ENCODE measurements at places on chromosomes 7 and 10. TPM values are rescaled to one million over a fixed set of nuclear protein-coding genes. Genes with fewer than 3 reads are reported as not detected.

DDC gene
- not detected for total RNA-seq

DNA sequence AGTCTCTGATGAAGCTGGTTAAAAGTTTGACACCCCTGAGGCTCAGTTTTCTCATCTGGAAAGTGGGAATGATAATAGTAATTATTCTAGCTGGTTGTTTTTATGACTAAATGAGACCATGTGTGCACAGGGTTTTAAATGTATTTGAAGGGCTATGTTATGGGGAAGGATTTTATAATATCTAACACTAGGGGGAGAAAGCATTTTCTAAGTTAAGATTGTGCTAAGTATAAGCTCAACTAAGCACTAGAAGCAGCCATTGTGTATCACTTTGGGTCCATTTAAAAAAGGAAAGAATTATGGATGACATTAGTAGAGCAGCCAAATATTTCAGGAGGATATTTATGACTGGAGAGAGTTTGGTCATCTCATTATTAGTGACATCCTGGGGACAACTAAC lies 49.5 kb upstream of the CREB5 start:
- no peak overlapping the region for H3K4me3 ChIP-seq
- no peak overlapping the region for H3K27ac ChIP-seq
- H3K36me3 ChIP-seq = no peaks in the 10 kb centered on the region
- no peak for DNase-seq
- peaks cover 9% of the 10 kb centered on the region for H3K4me1 ChIP-seq

SEPTIN7 gene
- total RNA-seq = 181 TPM

NODAL gene
- not detected for total RNA-seq

GRCh38 chr10:29295813-29296212 lies 6.9 kb downstream of the LYZL1 start:
- H3K27me3 ChIP-seq = no peaks in the 10 kb centered on the region
- H3K4me3 ChIP-seq = no peak overlapping the region
- no peak overlapping the region for H3K27ac ChIP-seq
- H3K4me1 ChIP-seq = no peaks in the 10 kb centered on the region

DNA sequence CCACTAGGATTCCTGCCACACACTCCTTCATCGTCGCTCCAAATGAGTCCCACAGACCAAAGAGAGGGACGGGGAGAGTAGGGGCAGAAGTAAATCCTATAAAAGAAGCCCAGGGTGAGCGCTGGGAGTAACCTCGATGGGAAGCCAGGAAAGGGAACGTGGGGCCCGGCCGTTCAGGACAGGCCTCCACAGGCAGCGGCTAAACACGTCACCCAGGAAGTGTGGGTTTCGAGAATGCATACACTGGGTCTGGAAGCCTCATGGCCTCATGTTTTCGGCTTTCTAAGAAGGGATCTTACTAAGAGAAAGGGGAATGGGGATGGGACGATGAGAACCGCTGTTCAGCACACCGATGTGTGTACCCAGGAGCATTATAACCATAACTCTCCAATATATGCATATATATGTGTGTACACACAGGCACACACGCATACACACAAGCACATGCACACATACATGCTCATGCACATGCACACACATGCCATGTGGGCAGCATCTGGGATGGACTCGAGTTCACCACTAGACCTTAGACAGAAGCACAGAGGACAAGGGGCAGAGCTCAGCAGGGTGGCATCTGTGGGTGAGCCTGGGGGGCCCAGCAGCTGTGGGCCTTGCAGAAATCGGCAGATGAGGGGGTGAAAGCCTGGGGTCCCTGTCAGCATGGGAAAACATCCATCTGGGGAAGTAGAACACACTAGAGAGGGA lies 14.8 kb upstream of the CNPY1 start:
- no peaks in the 10 kb centered on the region for H3K4me1 ChIP-seq
- no peak for DNase-seq
- H3K27me3 ChIP-seq = no peaks in the 10 kb centered on the region

ERLIN1 gene
- 39.0 TPM for total RNA-seq

DNA sequence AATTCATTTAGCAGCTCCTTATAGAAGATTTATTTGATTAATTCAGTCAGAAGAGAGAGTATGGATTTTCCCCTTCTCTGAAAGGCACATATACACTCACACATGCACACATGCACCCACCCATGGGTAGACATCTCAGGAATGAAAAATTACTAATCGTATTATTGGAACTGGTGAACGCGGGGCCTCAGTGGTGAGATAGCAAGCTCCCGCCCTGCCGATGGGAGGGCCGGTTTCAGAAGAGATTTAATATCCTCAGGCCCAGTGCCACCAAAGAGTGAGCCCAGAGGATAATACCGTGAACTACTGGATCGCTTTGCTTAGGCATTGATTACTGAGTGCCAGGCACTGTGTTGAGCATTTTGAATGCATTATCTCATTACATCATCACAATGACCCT lies 38.0 kb upstream of the EMX2 start:
- DNase-seq = no peak
- H3K27ac ChIP-seq = no peak overlapping the region
- no peaks in the 10 kb centered on the region for H3K27me3 ChIP-seq
- H3K36me3 ChIP-seq = no peaks in the 10 kb centered on the region
- H3K4me1 ChIP-seq = no peaks in the 10 kb centered on the region

DNA sequence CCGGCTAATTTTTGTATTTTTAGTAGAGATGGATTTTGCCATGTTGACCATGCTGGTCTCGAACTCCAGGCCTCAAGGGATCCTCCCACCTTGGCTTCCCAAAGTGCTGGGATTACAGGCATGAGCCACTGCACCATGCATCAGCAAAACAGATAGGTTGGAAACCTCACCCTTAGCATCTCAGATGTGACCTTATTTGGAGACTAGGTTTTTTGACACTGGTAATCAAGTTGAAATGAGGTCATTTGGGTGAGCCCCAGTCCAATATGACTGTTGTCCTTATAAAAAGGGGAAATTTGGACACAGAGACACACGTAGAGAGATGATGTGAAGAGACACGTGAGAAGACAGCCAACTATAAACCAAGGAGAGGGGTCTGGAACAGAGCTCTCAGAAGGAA lies 42.5 kb upstream of the TPST1 start:
- no peaks in the 10 kb centered on the region for H3K36me3 ChIP-seq
- H3K27me3 ChIP-seq = no peaks in the 10 kb centered on the region
- DNase-seq = no peak
- no peak overlapping the region for H3K4me3 ChIP-seq
- no peak overlapping the region for H3K27ac ChIP-seq
- H3K4me1 ChIP-seq = no peaks in the 10 kb centered on the region

DNA sequence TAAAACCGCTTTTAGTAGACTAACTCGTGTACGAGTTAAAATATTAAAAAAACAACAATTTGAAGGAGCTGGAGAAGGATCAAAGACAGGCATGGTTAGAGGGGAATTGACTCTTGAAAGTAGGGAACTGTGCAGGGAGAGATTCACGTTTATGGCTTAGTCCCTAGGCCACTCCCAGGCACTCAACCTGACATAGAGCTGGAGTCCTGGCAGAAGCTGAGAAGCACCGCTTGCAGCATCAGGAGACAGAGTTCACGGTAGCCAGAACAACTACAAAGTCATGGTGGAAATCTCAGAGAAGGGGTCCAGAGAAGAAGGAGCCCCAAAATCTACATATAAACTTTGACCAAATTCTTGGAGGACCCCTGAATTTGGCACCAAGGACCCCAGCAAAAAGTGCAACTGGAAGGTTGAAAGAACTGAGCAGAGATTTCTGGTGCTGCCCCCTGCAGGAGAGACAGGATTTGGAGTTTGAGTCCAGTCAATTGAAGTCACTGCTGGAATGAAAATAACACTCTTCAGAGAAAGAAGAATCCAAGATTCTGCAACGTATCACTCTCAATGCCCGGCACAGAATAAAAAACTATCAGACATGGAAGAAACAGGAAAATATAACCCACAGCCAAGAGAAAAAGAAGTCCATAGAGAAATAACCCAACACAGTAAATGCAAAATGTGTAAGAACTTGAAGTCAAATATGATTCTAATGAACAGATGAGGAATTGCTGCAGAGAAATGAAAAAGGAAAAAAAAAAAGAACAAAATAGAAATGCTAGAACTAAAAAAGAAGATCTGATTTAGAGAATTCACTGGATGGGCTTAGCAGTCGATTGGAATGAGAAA lies 493.3 kb upstream of the PODXL start:
- no peak overlapping the region for H3K4me3 ChIP-seq
- H3K27me3 ChIP-seq = peaks cover 2% of the 10 kb centered on the region
- no peak overlapping the region for H3K27ac ChIP-seq
- no peaks in the 10 kb centered on the region for H3K4me1 ChIP-seq

TFPI2 gene
- total RNA-seq = 14.4 TPM

DNA sequence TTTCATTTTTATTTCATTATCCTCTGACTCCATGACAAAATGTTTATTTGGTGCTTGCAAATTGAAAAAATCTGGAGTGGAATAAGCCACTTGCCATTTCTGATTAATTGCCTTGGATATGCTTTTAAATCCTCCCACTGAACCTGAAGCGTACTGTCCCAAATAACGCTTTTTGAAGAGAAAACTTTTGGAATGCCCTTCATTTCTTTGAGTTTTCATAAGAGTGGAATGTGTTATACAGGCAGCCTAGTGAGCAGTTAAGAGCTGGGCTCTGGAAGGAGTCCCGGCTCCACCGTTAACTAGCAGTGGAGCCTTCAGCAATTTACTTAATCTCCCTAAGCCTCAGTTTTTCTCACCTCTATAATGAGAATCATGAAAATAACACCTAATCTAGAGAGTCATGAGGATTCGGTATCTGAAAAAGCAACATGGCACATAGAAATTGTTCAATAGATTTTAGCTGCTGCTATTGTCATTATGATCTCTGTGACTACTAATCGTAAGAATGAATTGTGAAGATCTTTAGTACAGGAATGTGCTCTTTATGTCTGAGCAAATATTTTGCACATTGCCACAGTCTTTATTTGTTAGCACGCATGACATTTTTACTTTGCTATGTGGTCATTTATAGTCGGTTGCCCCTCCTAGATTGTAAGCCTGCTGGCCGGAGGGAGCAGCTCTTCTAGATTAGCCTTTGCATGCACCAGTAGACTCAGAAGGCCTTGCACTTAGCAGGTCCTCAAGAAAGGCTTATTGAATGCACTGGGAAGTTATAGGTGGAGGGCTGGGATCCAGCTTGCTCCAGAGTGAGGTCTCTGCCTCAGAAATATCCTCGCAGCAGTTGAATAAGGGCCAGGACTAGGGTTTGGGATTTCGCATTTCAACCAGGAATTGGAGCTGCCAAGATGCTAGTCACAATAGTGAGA lies 59.4 kb downstream of the PLCE1 start:
- no peak overlapping the region for H3K27ac ChIP-seq
- no peaks in the 10 kb centered on the region for H3K36me3 ChIP-seq
- DNase-seq = peak; percentile 48
- H3K4me3 ChIP-seq = no peak overlapping the region

RSPH10B gene
- total RNA-seq = 0.66 TPM

ELN gene
- total RNA-seq = 2.1 TPM

GRCh38 chr7:155448632-155449007 lies 9.3 kb upstream of the EN2 start:
- H3K27me3 ChIP-seq = peaks cover 52% of the 10 kb centered on the region
- DNase-seq = no peak
- no peak overlapping the region for H3K4me3 ChIP-seq
- no peak overlapping the region for H3K27ac ChIP-seq

- no peaks in the 10 kb centered on the region for H3K27me3 ChIP-seq
- H3K4me1 ChIP-seq = no peaks in the 10 kb centered on the region
- H3K27ac ChIP-seq = no peak overlapping the region
- no peak overlapping the region for H3K4me3 ChIP-seq
- DNase-seq = no peak
Observed at GRCh38 chr10:131032329-131033165, 279.0 kb downstream of the TCERG1L start.

DNA sequence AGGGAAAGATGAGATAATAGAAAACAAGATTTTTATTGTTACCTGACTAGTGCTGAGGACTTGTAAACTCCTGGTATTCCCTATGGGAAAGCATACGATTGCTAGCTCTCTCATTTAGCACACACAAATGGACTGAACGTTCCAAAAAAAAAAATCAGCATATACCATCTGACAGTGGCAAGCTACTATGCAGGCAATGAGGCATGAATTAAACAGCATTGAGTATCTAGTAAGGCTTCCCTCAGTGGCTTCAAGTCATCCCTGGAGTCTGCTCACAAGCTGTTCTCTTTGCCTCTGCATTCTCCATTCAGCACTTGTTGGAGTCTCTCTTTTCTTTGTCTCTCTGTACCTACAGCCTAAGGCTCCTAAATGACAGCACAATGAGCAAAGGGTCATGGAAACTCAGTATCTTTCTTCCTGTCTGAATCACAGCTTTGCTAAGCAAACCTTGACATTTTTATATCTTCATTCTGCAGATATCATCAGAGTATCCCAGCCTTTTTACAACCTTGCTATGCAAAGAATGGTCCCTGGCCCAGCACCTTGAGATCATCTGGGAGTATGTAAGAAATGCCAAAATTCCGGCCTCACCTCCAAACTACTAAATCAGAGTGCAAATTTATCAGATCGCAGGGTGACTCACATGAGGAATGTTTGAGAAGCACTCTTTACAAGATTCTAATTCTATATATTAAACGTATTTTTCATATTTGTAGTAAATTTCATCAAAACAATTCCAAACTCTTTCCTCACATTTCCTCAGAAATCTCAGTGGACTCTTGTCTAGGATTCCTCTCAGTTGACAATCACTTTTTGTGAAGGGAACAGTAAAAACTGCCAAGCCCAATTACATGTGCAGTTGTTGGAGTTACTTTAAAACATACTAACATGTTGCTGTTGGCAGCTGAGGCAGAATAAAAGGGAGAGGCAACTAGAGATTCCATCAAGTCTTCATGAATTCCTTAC lies 10.8 kb upstream of the LIPA start:
- DNase-seq = peak; percentile 74
- H3K27me3 ChIP-seq = no peaks in the 10 kb centered on the region
- no peak overlapping the region for H3K4me3 ChIP-seq

- no peaks in the 10 kb centered on the region for H3K27me3 ChIP-seq
- H3K27ac ChIP-seq = no peak overlapping the region
- no peak overlapping the region for H3K4me3 ChIP-seq
Observed at GRCh38 chr10:28179006-28179742, 123.7 kb downstream of the MPP7 start.

DNA sequence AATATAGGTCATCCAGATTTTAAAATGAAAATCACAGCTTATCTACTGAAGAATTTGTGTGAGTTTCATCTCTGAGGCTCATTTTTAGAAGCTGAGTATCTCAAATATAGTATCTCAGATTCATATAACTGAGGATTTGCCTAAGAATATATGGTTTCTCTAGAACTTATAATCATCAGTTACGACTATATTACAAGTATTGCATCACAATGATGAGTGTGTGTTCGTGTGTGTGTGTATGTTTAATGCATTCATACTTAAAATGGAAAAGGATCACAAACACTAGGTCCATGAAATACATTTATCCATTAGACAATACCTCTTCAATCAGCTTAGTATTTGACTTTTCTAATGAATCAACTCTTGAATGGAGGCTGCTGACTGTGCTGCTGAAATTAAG lies 21.3 kb downstream of the RUFY2 start:
- H3K27ac ChIP-seq = no peak overlapping the region
- H3K4me3 ChIP-seq = no peak overlapping the region
- H3K4me1 ChIP-seq = no peaks in the 10 kb centered on the region
- no peaks in the 10 kb centered on the region for H3K27me3 ChIP-seq
- peaks cover 2% of the 10 kb centered on the region for H3K36me3 ChIP-seq
- peak; percentile 40 for DNase-seq

MYL7 gene
- total RNA-seq = not detected
